Activated naive CD4-positive, alpha-beta T cell treated with anti-CD3 and anti-CD28 coated beads, Interleukin-2, amount 50 U/mL, for 72 hours (primary cell): ENCODE measurements at places on chromosomes 12 and 14. TPM values are rescaled to one million over a fixed set of nuclear protein-coding genes. Genes with fewer than 3 reads are reported as not detected.

DNA sequence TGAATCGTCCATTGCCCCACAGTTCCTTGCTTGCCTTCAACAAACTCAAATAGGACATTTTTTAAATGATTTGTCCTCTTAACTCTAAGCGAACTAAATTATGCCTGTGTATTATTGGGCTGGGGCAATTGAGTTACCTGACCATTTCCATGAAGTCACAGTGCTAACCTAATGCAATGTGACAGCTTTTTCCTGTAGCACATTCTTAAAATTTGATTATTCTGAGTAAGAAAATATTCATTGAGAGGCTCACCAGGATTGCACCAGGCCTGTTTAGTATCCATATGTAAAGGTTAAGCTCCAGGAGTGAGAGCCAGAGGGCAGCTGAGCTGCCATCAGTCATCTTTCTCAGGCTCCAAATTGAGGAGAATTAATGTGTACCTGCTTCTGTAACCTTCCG, 90.9 kb downstream of the GPR65 start:
- no peak for DNase-seq

GRCh38 chr12:53871367-53871766, 67.3 kb upstream of the HOXC13 start:
- no peak for DNase-seq

DNA sequence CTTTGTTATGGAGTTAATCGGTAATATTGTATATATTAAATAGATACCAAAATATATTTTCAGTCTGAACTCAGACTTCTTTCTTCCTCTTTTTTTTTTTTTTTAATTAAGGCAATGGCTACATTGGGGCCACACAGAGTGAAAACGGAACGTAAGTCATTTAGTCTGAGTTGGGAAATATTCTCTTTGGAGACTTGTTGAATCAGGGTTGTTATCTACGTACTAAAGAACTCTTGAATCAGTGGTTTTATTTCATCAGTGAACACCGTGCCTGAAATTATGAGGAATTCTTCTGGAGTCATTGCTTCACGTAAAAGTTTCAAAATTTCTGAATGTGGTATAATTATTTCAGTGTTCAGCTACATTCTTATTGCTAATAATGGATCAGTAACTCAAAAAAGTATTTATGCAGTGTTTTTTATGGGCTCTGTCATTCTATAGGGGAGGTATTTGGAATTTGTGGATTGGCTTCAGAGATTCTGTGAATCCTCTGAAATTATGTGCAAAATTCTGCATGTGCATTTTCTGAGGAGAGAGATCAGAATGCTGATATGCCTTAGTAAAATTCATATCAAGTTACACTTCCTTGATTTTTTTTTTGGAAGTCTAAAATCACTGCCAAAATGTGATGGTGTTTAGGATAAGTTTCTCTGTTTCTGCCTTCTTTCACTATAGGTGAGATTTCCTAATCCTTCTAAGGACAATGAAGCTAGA, 39.6 kb downstream of the BRMS1L start:
- DNase-seq = no peak

- no peak for DNase-seq
These were observed 6.6 kb downstream of the TSPAN19 start for GRCh38 chr12:85029456-85029855.

DNA sequence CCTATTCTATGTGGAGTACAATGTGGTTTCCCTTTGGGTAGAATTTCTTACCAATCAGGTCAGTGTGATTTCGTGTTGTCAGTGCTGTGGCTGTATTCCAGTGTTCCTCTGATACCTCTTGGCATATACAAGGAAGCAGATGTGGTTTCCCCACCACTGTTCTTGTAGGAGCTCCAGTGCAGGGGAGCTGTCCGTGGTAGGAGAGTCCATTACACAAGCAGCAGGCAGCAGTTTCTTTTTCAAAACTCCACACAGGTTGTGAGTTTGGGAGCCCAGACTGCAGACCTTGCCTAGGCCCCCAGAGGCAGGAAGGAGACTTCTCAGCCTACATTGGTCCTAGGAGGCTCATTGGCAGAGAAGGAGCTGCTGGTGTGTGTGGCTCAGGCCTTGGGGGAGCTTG, 452.8 kb downstream of the AACS start:
- no peak for DNase-seq

The TC2N gene
- total RNA-seq = 33.4 TPM
